Cerebellum (tissue), 4 donors: ENCODE measurements at places on chromosomes 12 and 14.

DNA sequence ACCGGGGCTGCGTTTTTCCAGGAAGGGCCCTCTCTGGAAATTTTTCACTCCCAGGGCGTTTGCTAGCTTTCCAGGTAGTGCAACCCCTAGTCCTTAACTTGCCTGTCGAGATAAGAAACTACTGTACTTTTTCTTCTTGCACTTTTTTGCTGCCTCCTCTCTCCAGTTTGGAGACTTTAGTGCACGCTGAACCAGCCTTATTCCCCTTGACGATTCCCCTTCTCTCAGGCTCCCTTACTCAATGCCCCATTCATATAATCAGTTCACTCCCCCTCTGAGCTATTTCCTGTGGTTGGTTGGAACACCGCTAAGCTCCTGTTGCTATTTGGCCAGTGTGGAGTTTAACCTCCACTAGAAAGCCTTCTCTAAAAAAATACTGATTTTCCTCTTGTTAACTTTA lies 682 bp downstream of the CREBL2 start:
- DNase-seq = peak; percentile 63

DNA sequence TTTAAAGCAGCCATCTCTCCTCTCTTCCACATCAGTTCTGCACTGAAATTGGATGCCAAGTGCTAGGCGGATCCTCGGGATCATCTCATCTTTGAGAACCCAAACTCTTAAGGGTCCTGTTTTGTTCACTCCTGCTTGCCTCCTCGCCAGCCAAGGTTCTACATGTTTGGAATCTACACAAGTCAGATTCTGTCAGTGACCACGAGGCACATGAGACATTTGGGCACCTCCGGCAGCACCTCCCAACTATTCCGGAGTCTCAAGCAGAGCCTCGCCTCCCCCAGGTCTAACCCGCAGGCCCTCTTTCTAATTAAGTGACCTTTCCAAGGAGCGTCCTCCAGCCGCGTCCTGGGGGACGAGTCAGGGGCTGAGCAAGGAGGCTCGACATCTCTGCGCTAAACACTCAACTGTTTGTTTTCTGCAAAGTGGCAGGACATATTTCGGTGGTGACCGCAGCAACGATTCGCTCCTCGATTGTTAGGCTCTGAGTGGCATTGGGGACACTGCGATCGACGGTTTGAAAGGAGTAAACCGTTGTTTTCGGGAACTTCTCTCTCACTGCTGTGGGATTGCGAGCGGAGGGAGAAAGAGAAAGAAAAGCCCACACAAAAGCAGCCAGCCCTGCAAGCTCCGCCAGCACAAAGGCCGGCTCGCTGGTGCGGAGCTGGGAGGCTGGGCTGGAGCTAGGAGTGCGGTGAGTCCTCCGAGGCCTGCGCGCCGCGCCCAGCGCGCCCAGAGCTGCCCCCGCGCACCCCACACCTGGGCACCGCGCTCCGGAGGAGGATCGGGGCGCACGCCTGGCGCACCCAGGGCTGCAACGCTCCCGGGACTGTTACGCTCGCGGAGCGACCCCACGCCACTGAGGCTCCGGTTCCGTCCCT lies 640 bp downstream of the ARMH4 start:
- DNase-seq = peak; percentile 30

DNA sequence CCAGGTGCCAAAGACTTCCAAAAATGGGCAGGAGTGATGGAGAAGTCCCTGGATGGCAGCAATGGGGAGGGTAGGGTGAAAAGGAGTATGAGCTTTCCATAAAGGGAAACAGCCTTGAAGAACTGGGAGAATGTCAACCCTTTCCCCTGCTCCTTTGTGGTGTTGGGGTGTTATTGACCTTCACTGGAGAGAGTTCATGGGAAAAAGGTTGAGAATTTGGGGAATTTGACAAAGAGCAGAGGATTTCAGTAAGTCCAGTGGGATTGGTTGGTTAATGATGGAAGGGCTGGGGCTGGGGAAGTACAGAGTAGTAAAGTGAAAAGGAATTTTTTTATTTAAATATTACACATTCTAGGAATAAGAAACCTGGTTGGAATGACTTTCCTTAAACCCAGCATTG lies 116.6 kb downstream of the ERC1 start:
- no peak for DNase-seq

DNA sequence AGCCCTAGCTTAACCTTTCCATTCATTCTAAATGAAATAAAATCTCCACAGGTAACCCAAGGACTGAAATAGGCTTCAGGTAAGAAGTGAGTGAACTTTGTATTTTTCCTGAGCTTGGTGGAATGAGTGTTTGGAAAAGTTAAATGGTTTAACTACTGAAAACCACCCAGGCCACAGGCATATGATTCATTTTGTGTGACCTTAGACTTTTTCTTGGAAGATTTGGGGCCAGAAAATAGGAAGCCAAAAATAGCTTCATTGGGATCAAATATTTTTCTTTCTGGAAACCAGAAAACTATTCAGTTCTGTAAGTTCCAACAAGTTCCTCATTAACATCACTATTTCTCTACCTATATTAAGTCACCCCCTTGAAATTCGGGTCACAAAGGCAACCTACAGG lies 212.6 kb downstream of the PCNX1 start:
- DNase-seq = no peak

- DNase-seq = no peak
Measured at GRCh38 chr12:53659571-53659981, 16.3 kb downstream of the ATP5MC2 start.
